ENCODE measurements at places on chromosomes 11 and 22.

DNA sequence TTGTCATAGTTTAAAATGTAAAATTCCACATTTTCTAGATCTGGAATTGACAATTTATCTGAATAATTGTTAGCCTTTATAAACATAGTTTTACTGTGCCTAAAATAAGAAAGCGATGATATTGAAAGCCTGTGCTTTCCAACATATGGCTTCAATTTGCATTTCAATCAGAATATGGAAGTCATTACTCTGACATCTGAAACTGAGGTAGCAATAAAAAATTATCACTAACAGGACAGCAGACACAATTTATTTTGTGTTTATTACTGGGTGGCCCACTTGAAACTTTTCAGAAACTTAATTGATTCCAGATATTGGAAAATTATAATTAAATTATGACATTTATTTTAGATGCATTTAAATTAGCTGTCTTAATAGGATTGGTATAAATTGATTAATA is 78.5 kb downstream of the TMEM135 start:
- no peak for DNase-seq

DNA sequence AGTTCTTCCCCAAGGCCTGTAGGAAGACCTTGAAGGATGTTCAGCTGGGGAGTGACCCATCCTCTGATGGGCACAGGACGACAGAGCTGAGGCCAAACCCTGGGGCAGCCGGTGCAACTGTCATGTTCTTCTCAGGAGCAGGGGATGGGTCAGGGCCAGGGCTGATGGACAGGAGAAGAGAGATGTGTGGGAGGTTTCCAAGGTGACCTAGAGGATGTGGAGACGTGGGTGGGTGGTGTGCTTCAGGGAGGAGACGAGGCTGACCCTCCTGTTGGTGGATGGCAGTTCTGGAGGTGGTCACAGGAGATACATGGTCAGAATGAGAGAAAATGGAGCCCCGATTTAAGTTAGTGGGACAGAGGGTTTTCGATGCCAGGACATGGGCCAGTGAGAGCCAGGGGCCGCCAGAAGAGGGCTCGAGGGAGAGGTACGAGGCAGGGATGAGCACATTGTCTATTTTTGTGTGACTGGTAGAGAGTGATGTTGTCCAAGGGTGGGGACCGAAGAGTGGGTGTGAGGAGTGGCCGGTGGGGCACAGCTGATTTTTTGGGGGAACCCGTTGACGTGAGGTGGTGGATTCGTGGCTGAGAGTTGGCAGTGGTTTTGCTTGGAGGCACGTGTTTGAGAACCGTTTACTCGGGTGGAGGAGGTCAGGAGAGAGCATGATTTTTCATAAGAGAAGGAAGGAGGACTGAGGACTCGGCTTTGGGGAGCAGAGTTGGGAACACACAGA is 14.6 kb downstream of the TBC1D22A start:
- DNase-seq: no peak

DNA sequence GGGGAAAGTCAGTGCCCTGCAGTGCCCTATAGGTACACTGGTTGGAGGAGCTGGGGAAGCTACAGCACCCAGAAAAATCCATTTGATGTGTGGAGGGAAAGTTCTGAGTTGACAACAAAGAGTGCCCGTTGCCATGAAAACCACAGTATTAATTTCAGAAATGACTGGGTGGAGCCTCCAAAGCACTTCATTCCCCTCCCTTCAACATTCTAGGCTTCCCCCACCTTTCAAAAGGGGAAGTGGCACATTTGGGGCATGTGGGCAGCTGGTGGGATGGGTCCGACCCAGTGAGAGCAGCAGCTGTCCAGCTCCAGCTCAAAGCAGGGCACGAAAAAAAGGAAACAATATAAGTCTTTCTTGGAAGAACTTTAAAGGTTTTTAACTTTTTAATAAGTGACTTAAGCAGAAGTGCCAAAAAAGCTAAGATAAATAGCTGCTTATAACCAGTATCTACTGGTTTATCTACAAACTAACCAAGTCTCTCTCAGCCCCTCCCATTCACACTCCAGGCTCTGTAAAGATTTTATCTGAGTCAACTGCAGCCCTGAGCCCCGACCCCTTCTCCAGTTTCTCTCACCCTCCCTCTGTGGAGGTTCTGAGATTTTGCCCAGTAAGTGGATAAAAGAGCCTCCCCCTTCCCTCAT is 9.0 kb upstream of the AHNAK start:
- peak; percentile 74 for DNase-seq

GRCh38 chr11:77207618-77208313 is 79.7 kb downstream of the MYO7A start:
- DNase-seq: no peak

DNA sequence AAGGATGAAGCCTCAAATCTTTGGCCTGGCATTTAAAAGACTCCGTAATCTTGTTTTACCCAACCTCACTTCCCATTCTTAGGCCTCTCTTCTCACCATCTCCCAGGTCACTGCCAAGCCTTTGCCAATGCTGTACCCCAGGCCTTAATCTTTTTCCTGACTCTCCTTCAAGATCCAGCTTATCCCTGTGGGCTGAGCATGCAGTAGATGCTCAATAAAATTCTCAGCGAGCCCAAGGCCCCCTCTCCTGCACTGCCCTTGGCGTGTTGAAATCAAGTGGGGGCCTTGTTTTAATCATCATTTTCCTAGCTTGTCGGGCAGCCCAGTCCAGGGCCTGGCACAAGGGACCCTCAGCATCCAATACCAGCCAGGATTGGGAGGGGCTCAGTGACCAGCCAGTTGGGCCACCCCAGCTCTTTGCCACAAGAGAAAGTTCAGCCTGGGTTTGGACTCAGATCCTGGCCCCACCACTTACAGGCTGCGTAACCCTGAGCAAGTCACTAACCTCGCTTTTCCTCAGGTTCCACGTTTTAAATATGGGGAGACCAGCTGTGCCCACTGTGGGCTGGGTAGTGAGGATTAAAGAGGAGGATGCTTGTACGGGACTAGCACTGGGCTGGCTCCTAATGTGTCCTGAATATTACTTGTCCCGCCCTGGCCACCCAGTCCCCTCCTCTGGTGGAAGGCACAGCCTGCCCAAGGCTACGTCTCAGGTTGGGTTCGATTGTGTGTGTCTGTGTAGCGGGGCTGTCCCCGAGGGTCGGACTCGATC is 943 bp upstream of the YWHAH start:
- DNase-seq: no peak

- DNase-seq: no peak
These were observed 13.0 kb upstream of the OPCML start for GRCh38 chr11:133545199-133545803.
